Right ventricle myocardium superior (tissue), 1 donor: ENCODE measurements at places on chromosomes 1 and 21. TPM values are rescaled to one million over a fixed set of nuclear protein-coding genes. Genes with fewer than 3 reads are reported as not detected.
A peak's percentile ranks its signal among the peaks of the same experiment; 100 is the strongest.

DNA sequence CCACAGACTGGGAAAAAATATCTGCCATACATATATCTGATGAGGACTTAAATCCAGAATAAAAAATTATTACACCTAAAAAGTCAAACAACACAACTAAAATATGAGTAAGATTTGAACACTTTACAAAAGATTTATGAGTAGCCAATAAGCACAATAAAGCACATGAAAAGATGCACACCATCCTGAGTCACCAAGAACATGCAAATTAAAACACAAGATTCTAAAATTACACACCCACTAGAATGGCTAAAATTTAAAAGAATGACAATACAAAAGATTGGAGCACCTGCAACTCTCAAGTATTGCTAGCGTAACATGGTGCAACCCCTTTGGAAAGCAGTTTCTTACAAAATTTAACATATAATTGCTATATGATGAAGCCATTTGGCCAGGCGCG is 30.9 kb downstream of the DENND2C start:
- no peak for DNase-seq

Gene ALPL
- total RNA-seq = 9.4 TPM

DNA sequence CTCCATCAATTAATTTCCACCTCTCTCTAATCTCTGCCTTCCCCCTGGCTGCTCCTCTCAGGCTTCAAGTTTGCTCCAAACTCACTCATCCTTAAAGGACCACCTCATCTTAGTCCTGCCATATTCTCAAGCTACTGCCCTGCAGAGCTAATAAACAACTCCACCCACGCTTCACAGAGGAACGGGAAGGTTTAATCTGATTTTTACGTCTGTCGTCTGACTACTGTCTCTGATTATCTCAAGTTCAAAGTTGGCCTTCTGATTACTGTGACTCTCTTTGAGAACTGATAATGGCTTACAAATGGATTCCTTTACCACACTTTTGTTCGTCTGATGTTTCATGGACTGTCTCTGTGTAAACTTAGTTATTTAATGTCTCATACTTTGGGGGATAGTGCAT is 7.6 kb upstream of the CPT2 start:
- no peak for DNase-seq

Gene TMPRSS15
- not detected for total RNA-seq

DNA sequence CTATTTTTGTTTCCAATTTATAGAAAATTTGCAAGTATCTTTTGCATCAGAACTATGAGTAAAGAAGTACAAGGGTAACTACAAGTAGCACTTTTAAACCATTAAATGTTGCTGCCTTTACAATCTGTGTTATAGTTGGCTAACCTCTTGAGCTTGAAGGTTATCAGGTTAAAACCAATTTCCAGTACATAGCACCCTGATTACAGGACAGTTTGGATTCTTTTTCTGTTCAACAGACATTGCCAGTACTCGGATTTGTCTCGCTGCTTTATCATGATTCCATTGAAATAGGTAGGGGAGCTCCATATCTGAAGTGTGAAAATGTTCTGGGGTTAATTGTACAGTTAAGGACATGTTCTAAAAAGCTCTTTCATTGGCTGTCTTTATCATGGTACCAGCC is 40.0 kb downstream of the MIA3 start:
- DNase-seq = no peak

Gene CLIC6
- total RNA-seq = 7.7 TPM

DNA sequence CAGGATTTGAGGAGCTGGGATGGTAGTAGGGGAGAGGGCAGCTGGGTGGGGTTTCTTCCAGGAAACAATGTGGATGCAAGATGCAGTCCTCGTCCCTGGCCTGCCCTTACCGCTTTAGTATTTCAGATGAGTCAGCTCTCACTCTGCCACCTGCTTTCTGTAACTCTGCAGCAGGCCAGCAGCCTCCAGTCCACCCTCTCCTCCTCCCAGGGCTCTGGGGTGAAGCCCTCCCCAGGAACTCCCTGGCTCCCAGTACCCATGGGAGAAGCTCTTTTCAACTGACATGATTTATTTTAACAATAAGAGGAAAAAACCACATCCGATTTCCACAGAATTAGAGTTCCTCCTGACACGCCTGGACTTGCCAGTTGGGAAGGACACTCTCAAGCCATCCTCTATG is 39.0 kb upstream of the IL20 start:
- no peak for DNase-seq

Gene S100A1
- 2,267 TPM for total RNA-seq

DNA sequence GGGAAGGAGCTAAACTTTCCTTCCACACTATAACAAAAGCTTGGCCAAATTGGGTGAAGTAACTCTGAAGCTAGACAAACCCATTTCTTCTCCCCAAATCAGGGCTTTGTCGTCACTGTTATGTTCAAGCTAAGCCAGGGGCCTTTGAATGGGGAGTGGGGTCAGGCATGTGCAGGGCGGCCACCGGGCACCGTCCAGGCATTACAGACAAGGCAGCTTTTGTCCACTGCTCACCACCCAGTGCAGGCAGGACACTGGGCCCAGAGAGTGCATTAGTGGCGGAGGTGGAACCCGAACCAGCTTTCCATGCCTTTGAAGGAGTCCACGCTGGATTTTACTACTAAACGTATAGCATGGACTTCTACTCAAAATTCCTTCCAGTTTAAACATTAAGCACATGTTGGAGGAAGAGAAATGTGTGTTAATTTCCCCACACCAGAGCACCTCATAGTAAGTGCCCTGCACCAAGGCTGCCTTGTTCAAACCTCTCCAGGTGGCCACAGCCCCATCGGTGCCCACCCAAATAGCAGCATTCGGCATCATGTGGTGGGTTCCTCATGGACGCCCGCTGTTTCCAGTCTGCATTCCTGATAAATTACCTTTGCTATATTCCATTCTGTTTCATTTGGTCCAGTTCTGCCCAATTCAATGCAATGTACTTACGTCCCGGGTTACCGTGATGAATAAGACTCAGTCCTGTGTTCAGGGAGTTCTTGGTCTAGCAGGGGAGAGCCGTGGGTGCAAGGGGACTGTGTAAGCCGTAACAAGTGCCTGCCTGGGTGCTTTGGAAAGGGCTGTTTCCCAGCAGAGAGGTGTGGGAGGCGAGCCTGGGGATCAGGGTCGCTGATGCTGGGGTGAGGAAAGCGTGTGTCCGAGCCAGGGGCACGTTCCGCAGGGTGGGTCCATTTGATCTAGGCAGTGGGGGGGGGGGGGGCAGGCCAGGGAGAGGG is 1.6 kb downstream of the UBASH3A start:
- DNase-seq = no peak

- no peak for DNase-seq
Observed at GRCh38 chr1:212652609-212653008, 44.0 kb downstream of the ATF3 start.

- no peak for DNase-seq
Observed at GRCh38 chr1:69376408-69376807, 191.3 kb upstream of the LRRC7 start.

- DNase-seq = no peak
Observed at GRCh38 chr1:208085655-208086515, 158.3 kb downstream of the PLXNA2 start.

Gene TINAGL1
- 268 TPM for total RNA-seq

- DNase-seq = peak; percentile 66
Observed at GRCh38 chr1:15975358-15975804, 520 bp downstream of the ZBTB17 start.

Gene CTSS
- total RNA-seq = 34.9 TPM

Gene CELA2A
- not detected for total RNA-seq

Gene CSMD2
- 0.40 TPM for total RNA-seq

Gene ST6GALNAC3
- 4.5 TPM for total RNA-seq

Gene CFHR2
- total RNA-seq = not detected

DNA sequence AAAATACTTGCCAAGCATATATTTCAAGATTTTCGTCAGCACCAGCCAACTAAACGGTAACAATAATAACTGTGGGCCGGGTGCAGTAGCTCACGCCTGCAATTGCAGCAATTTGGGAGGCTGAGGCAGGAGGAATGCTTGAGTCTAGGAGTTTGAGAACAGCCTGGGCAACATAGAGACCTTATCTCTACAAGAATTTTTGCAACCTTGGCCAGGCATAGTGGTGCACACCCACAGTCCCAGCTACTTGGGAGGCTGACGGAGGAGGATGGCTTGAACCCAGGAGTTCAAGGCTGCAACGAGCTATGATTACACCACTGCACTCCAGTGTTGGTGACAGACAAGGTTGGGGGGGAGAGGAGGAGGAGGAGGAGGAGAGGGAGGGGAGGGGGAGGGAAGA is 145.0 kb upstream of the TIAM1 start:
- no peak for DNase-seq

DNA sequence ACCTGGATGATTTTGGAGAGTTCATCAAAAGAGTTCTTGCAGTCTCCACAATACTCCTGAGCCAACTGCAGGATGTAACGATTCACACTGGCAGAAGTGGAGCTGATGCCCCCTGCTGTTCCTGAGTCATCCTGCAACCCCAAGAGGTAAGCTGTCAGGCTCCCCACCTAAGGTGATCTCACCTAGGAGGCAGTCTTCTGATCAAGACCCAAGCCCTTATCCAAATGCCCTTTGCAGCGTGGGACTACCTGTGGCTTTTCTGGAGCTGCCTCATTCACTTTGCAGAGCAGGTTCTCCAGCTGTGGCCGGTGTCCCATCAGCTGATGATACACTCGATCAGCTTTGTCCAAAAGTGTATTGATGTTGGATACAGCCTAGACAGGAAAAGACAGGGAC is 96.4 kb downstream of the UBR4 start:
- no peak for DNase-seq

Gene NAV1
- 66.6 TPM for total RNA-seq

Gene STPG1
- total RNA-seq = 5.6 TPM

- DNase-seq = no peak
Observed at GRCh38 chr1:108767708-108768107, 21.2 kb downstream of the STXBP3 start.

Gene BRDT
- total RNA-seq = not detected

DNA sequence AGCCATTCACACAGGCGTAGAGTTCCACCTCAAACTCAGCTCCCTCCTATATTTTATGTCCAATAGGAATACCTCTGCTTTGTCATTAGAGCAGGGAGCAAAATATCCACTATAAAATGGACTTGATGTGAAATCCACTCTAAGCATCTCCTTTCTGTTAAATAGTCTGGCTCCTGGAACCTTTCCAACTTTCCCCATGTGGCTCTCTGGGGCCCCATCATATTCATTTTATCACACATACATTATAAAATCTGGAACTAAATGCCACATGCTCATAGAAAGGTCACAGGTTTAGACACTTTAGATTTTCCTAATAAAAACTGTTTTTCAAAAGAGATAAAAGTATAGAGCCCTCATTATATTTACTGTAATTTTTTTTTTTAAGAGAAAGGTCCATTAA is 82.1 kb downstream of the PTPN14 start:
- DNase-seq = no peak

- no peak for DNase-seq
Observed at GRCh38 chr1:220974431-220974830, 95.2 kb downstream of the HLX start.

DNA sequence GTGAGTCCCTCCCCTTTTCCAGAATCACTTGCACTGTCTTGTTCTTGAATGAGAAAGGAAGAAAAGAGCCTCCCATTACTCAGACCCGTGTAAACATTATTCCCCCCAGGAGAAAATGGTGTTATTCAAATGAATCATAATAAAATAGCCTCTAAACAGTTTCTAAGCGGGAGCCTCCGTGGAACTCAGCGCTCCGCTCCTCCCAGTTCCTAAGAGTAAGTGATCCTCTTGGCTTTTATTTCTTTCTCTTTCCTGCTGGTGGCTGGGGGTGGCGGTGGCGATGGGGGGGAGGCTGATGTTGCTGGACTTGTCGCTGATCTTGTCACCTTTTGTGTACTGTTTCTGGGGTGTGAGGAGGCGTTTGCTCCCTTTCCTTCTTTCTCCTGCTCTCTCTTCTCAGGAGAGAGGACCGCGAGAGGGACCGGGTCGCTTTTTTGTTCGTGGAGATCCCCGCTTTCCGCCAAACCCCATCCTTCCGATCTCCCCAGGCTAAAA is 781 bp downstream of the PROX1 start:
- DNase-seq = no peak

DNA sequence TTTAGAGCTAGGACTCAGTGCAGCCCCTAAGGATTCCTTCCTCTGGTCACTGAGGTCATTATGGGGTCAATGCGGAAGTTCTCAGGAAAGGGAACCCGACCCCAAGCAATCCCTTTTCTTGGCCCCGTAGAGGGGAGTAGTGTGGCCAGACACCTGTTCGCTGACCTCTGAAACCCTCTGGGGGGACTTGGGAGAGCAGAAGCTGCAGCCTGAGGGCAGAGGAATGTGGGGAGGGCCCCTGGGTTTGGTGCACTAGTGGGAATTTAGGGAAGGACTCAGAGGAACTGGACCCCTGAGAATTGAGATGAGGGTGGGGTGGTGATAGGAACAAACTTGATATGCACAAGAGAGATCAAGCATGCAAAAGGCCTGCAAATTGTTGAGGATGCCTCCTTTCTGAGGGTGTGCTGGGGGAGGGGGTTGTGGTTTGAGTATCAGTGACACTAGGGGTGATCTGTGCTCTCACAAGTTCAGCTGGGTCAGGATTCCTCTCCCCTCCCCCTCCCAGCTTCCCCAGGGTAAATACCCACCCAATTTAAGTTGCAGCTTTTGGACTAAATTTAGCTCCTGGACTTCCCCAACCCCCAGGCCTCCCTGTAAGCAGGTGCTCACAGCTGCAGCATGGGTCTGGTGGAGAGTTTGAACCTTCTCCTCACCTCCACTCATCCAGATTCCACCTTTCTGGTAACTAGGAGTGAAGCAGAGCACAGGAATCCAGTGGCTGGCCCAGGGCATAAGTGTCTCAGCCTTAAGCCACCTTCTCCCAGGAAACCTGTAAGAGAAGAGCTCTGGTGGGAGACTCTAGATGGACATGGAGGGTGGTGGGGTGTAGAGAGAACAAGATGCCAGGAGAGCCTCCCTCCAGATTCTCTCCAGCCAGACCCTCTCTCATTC is 13.5 kb downstream of the ADAMTSL4 start:
- DNase-seq = no peak

DNA sequence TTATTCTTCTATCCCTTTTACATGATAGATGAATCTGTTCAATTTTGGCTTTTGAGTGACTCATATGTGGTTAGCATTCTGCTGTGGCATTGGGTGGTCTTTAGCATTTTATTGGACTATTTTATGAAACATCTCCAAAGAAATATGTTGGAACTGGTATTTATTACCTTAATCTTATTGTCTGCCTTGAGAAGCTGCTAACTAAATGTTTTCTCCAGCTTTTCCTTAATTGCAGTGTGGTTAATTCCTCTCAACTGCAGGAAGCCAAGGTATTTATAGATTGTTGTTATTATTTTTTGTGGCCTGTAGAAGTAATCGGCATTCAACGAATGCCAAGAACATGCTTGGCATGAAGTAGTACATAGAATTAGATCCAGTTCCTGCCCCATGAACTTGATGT is 64.1 kb downstream of the NOS1AP start:
- no peak for DNase-seq

Gene AIRE
- total RNA-seq = not detected

Gene S100A7A
- not detected for total RNA-seq

GRCh38 chr1:47785561-47786271 is 211.5 kb downstream of the TRABD2B start:
- peak; percentile 55 for DNase-seq
